ENCODE measurements at places on chromosomes 6 and 20. TPM values are rescaled to one million over a fixed set of nuclear protein-coding genes. Genes with fewer than 3 reads are reported as not detected.

Gene EEF1A1
- 17,708 TPM for total RNA-seq

Gene PLA2G7
- total RNA-seq: 1.6 TPM

Gene YTHDF1
- 29.3 TPM for total RNA-seq

Gene IMPG1
- total RNA-seq: not detected

Gene RAET1E
- 0.37 TPM for total RNA-seq

Gene CHRNA4
- 1.1 TPM for total RNA-seq

Gene PRKN
- total RNA-seq: 15.0 TPM

Gene NRM
- total RNA-seq: 8.5 TPM

GRCh38 chr6:113082745-113083144 lies 735.6 kb downstream of the RFPL4B start:
- H3K36me3 ChIP-seq: no peaks in the 10 kb centered on the region
- H3K27me3 ChIP-seq: no peaks in the 10 kb centered on the region
- H3K27ac ChIP-seq: no peak overlapping the region
- no peak overlapping the region for H3K4me3 ChIP-seq
- peaks cover 1% of the 10 kb centered on the region for H3K4me1 ChIP-seq

- H3K36me3 ChIP-seq: no peaks in the 10 kb centered on the region
- H3K4me1 ChIP-seq: no peaks in the 10 kb centered on the region
These were observed 19.5 kb downstream of the KATNA1 start for GRCh38 chr6:149628875-149629510.

DNA sequence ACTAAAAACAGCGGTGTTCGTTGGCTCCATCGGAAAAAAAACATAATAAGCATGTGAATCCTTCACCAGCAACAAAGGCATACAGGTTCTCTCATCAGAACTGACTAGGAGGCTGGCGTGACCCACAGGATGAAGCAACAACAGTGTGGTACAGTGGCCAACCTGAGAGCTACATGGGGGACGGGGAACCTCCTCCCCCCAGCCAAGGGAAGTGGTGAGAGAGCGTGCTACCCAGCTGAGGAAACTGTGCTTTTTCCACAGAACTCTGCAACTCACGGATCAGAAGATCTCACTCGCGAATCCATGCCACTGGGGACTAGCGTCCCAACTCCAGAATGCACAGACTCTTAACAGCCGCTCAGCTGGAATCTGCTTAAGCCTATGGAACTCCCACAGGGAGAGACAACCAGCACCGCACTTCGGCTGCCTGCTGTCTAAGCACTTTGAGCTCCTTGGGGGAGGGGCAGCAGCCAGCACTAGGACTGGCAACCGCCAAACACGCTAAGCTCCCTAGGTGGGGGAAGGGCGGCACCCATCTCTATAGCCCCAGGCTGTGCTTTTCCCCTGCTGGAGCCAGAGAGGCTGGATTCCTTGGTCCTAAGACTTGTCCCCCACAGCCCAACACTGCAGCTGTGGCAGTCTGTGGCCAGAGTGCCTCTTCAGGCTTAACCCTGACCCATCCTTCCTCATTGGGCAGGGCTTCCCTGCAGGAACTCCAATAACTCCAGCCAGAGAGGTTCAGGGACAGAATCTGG lies 538.3 kb upstream of the BTBD3 start:
- H3K4me1 ChIP-seq: no peaks in the 10 kb centered on the region
- no peaks in the 10 kb centered on the region for H3K27me3 ChIP-seq
- no peak overlapping the region for H3K27ac ChIP-seq

- H3K27ac ChIP-seq: no peak overlapping the region
- peak; percentile 9 for DNase-seq
- H3K27me3 ChIP-seq: no peaks in the 10 kb centered on the region
- H3K36me3 ChIP-seq: no peaks in the 10 kb centered on the region
- no peak overlapping the region for H3K4me3 ChIP-seq
These were observed 169.2 kb downstream of the DTNBP1 start for GRCh38 chr6:15493437-15494168.

DNA sequence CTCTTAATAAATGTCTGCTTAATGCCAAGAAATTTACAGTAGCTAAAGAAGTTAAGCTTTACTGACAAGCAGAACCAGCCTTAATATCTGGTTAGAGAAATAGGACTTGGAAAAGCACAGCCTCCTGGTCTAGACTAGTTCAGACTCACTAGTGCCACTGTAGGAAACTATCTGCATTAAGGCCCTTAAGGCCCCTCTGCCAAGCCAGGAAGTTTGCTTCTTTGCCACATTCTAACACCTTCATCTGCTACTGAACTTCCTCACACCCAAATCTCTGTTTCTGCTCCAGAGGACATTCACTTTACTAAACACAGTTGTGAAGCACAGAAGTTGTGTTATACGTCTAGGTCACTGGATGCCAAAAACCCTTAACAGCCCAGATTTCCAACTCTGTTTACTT lies 302.8 kb downstream of the BTBD9 start:
- no peaks in the 10 kb centered on the region for H3K36me3 ChIP-seq
- no peaks in the 10 kb centered on the region for H3K27me3 ChIP-seq
- no peak overlapping the region for H3K4me3 ChIP-seq
- DNase-seq: no peak

GRCh38 chr6:30463242-30463641 lies 26.1 kb upstream of the HLA-E start:
- DNase-seq: no peak
- peaks cover 9% of the 10 kb centered on the region for H3K27me3 ChIP-seq

DNA sequence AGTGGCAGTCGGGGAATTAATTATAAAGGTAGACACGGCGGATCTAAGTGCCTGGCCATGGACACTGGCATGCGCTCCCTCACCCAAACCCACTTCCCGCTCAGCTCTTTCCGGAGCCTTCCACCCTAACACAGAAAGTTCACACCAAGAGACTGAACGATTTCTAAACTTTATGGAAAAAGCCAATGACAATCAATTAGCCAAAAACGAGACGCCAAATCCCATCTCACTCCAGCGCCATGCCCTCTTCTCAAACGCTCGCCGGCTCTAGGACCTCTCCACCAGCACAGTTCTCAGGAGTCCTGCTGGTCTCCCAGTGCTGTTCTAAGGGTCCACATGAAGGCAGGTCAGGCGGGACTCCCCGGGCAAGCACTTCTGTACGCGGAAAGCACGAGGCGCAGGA lies 641 bp downstream of the SF3B5 start:
- DNase-seq: no peak
- H3K4me3 ChIP-seq: peak overlapping the region; percentile 90
- H3K27me3 ChIP-seq: no peaks in the 10 kb centered on the region
- H3K4me1 ChIP-seq: peaks cover 12% of the 10 kb centered on the region

DNA sequence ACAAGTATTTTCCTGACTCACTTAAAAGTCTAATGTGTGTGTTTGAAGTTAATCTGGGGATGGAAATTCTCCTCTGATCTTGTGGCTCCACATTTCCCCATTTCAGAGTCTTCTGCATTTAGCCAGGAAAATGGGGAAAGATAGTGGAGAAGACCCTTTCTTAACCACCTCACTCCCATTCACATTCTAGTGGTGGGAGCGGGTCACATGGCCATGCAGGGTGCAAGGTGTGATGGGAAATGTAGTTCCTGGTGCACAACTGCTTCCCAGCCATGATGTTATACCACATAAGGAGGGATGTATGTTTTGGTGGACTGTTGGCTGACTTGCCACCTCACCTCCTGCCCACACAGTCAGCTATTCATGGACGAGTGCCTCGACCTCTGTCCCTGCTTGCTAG lies 61.8 kb downstream of the BANF2 start:
- no peak for DNase-seq
- no peak overlapping the region for H3K27ac ChIP-seq
- no peaks in the 10 kb centered on the region for H3K27me3 ChIP-seq
- no peak overlapping the region for H3K4me3 ChIP-seq
- no peaks in the 10 kb centered on the region for H3K36me3 ChIP-seq

- no peak for DNase-seq
- H3K27ac ChIP-seq: no peak overlapping the region
- H3K4me1 ChIP-seq: no peaks in the 10 kb centered on the region
These were observed 20.3 kb downstream of the MMS22L start for GRCh38 chr6:97262676-97263075.

GRCh38 chr6:155419161-155419560 lies 36.5 kb downstream of the NOX3 start:
- no peak overlapping the region for H3K4me3 ChIP-seq
- H3K27ac ChIP-seq: no peak overlapping the region
- H3K4me1 ChIP-seq: peaks cover 4% of the 10 kb centered on the region
- no peaks in the 10 kb centered on the region for H3K27me3 ChIP-seq
- no peaks in the 10 kb centered on the region for H3K36me3 ChIP-seq
- no peak for DNase-seq

- H3K4me1 ChIP-seq: no peaks in the 10 kb centered on the region
- DNase-seq: no peak
- H3K36me3 ChIP-seq: no peaks in the 10 kb centered on the region
These were observed 26.2 kb downstream of the NOX3 start for GRCh38 chr6:155429321-155429893.

DNA sequence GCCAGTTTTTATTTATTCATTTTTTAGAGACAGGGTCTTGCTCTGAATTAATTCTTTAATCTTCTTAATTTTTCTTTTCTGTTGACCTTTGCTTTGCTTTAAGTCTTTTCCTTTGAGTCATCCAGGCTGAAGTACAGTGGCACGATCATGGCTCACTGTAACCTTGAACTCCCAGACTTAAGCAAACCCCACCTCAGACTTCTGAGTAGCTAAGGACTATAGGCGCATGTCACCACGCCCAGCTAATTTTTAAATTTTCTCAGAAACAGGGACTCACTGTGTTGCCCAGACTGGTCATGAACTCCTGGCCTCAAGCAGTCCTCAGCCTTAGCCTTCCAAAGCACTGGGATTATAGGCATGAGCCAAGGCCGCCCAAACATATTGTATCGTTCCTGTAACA lies 71.3 kb upstream of the GNRH2 start:
- no peak for DNase-seq
- H3K27ac ChIP-seq: no peak overlapping the region
- no peaks in the 10 kb centered on the region for H3K27me3 ChIP-seq
- H3K4me3 ChIP-seq: no peak overlapping the region
- peaks cover 2% of the 10 kb centered on the region for H3K4me1 ChIP-seq

DNA sequence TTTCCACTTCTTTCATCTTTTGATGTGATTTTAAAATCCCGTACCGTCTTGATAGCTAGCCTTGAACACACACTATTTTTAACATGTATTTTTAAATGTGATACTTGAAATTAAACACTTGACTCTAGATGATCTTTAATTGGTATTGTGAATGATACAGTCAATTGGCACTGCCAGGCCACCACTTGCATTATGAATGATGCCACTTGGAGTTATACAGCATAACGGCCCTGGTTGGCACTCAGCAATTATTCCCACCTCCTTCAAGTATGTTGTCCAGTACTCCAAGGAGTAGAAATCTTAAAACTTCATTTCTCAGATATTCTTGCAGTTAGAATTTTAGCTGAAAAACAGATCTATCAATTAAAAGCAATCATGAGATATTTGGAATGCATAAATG lies 62.9 kb downstream of the TENT5A start:
- no peaks in the 10 kb centered on the region for H3K36me3 ChIP-seq
- H3K4me3 ChIP-seq: no peak overlapping the region
- DNase-seq: no peak

DNA sequence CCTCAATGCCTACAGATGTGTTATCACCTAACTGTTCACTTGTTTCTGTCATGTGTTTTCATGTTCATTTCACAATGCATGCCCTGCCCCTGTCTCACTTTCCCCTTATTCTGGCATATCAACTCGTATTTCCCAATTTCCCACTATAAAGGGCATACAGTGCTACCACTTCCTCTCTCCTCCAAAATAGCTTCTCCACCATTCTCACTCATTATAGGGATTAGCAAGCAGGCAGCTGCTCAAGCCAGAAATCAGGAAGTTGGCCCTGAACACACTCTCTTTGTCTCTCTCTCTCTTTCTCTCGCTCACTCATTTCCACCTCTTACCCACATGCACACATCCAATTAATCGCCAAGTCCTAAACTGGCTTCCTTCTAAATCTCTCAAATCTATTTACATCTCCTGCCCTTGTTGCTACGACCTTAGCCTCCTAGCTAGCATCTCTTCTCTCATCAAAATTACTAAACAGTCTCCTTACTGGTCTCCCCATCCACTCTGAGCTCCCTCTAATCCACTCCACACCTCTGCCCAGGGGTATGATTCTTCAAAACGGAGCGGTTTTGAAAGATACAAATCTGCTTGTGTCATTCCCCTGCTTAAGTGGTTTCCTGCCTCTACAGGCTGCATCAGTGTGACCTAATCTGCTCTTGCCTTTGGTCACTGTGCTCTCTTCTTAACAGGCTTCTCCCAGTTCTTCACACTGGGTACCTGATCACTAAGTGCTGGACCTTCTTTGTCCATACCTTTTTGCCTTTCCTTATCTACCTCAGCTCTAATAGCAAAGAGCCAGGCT lies 196.2 kb downstream of the BTBD9 start:
- no peaks in the 10 kb centered on the region for H3K27me3 ChIP-seq
- no peak overlapping the region for H3K4me3 ChIP-seq

DNA sequence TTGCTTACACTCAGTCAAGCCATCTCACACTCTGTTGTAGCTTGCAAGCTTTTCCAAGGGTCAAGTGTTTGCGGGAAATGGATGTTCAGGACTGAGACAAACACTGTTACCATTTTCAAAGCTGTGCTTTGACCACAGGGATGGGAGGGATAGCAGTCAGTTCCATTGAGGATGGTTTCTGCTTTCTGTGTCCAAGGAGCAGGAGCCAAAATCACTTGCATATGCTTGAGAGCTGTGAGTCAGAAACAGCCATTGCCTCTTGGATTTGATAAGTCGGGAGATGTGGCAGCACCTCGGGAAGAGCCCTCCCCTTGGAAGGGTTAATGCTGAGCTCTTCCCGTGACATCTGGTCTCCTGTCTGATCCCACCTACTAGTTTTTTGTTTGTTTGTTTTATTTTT lies 85.2 kb downstream of the TCP11 start:
- DNase-seq: no peak
- H3K36me3 ChIP-seq: no peaks in the 10 kb centered on the region
- no peaks in the 10 kb centered on the region for H3K27me3 ChIP-seq
- no peak overlapping the region for H3K4me3 ChIP-seq

DNA sequence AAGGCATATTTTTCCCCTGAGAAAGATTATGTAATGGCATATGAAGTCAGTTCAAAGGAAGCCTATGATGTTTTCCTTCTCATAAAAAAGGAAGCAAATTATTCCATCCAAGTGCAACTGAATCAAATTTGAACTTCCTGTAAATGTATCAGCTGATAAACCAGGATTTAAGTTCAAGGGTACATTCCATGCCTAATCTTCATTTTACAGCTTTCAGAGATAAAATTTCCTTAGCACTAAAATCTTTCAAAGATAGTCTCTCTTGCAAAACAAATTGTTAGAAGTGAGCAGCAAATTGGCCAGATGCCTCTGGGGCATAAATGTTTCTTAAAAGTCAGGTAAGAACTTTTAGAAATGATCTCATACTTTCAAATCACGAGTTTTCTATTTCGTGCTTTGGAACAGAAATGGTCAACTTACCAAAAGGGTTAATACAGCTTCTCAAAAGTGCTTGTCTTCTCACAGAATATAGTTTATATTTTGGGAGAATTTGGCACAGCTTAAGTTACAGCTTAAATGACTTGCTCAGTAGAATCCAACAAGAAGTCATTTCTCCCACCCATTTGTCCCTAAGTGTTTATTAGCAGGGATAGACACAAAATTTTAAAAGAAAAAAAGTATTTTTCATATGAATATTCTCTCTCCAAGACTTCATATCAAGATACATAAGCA lies 2.7 kb upstream of the TCF21 start:
- no peaks in the 10 kb centered on the region for H3K27me3 ChIP-seq
- peak overlapping the region; percentile 40 for H3K27ac ChIP-seq
- DNase-seq: peak; percentile 66
- H3K36me3 ChIP-seq: no peaks in the 10 kb centered on the region
- H3K4me1 ChIP-seq: peaks cover 8% of the 10 kb centered on the region

GRCh38 chr6:53433261-53433950 lies 84.7 kb upstream of the ELOVL5 start:
- H3K4me1 ChIP-seq: no peaks in the 10 kb centered on the region
- H3K27ac ChIP-seq: no peak overlapping the region
- no peak overlapping the region for H3K4me3 ChIP-seq

- no peak overlapping the region for H3K4me3 ChIP-seq
- no peak overlapping the region for H3K27ac ChIP-seq
- DNase-seq: peak; percentile 23
- no peaks in the 10 kb centered on the region for H3K36me3 ChIP-seq
These were observed 139.9 kb downstream of the BMP7 start for GRCh38 chr20:57126481-57127092.

Measured in ovary (tissue), 10 donors.